ENCODE measurements at places on chromosomes 1 and 21. TPM values are rescaled to one million over a fixed set of nuclear protein-coding genes. Genes with fewer than 3 reads are reported as not detected.

The NR5A2 gene
- total RNA-seq, result not detected

The LRRC38 gene
- total RNA-seq, result not detected

The AGRN gene
- 9.3 TPM for total RNA-seq

- no peak for DNase-seq
Measured at GRCh38 chr1:87224201-87224600, 104.5 kb upstream of the LMO4 start.

- DNase-seq, result no peak
Measured at GRCh38 chr1:153646672-153647345, 11.7 kb upstream of the SNAPIN start.

DNA sequence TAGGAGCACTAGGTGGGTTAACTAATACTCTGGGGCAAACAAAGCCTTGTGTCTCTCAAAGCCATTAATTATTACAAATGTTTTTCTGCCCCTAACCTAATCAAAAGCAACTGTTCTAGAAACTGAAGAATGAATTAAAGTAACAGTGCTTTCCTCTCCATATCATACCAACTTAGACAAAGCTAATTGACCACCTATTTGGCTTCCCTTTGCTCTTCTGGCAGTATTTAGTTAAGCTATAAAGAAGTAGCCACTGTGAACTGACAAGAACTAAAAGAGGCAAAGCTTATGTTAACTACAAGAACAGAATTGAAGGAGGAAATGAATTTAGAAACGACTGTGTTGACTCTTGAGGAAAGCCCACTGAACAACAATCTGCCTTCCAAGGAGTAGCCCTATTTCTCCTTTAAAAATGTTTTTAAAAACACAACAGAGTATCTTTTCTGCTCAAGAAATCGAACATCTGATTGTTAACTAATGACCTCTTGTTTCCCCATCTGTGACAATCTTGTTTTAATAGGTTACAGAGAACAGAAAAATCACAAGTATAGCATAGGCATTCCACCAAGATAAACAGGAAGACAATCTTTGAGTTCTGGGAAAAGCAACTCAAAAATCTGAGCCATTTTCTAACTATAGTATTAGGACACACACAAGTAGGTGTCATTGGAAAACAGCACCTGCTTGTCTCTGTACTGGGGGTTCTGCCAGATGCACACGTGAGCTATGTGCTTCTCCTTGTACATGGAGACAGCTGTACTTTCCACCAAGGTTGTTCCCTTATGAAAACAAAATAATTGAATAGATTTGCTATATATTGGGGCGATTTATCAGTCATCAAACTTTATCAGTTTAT is 3.1 kb upstream of the EGLN1 start:
- DNase-seq, result no peak

DNA sequence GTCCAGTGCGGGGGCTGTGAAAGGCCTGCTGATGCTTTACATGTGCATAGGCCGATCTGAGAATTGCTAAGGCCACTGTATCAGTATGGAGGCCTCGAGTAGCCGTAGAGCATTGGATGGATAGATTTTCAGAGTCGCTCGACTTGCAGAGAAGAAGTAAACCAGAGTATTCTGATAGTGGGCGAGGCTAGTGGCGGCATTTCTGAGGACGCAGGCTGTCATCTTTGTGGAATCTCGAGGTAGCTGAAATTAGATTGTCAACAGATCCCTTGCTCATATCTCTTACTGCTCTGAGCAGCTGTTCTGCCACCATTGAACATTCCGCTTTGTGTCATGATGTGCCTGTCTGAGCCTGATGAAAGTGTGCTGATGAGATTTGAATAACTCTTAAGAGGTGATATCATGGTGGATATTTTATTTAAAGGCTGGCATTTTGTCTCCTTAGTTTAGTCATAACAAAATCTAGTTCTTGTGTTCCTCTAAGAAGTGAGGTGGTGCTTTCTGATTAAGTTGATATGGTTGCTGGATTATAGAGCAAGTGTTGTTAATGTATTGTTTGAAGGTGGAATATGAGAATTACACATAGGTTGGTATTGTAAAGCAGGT is 1.5 kb downstream of the KIF1B start:
- DNase-seq, result no peak

GRCh38 chr1:69524015-69524414 is 43.7 kb upstream of the LRRC7 start:
- DNase-seq, result no peak

DNA sequence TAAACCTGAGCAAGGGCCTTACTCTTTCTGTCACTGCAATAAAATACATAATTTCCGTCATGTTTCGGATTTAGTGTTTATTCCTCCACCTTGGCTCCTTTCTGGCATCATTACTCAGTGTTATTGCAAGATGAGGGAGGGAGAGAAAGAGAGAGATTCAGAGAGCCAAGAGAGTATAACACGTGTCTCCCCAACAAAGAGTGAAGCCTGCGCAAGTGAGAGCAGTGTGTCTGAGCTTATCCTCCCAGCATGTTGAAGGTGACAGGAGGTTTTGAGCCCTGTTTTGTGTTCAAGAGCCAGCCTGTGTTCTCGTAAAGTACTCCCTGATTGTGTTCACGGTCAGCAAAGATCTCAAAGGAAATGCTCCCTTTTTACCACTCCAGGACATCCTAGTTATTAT is 6.3 kb downstream of the RUNX1 start:
- no peak for DNase-seq

- peak; percentile 86 for DNase-seq
Measured at GRCh38 chr1:66335859-66336640, 197.9 kb upstream of the SGIP1 start.
